CD8-positive, alpha-beta memory T cell (primary cell): ENCODE measurements at places on chromosomes 11 and 22. TPM values are rescaled to one million over a fixed set of nuclear protein-coding genes. Genes with fewer than 3 reads are reported as not detected.
A peak's percentile ranks its signal among the peaks of the same experiment; 100 is the strongest.

DNA sequence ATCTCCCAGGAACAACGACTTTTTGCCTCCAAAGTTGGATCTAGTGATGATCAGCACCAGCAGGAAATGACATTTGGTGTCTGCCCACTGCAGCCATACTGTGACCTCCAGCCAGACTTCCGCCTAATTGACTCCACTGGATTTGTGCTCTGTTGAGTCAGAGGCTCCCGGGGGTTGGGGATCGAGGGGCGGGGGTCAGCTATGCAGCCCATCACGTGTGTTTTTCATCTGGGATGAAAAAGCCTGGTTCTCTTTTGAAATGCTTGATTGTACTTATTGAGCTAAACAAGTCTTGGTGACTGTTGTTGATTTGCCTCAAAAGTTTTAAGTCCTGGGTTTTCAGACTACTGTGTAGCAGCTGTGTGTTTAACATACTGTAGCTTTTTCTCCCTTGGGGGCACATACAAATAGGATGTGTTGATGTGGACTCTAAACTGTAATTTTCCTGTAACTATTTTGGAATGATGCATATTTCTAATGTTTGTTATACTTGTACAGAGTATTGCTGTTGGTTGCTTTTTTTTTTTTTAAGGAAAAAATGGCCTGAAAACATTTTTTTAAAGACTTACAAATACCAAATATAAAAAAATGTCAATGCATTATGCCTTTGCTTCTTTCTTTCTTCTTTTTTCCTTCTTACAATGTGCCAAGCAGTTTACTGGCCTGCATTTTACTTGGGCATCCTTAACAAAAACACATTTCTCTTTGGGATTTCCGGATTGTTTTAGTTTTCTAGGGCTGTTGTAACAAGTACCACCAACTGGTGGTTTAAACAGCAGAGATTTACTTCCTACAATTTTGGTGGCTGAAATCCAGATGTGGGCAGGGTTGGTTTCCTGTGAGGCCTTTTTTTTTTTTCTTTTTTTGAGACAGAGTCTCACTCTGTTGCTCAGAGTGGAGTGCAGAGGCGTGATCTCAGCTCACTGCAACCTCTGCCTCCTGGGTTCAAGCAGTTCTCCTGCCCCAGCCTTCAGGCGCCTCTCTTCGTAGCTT, 46.1 kb upstream of the OR4B1 start:
- no peak for DNase-seq

- DNase-seq, result no peak
Measured at GRCh38 chr11:120288021-120288420, 37.1 kb upstream of the TLCD5 start.

DNA sequence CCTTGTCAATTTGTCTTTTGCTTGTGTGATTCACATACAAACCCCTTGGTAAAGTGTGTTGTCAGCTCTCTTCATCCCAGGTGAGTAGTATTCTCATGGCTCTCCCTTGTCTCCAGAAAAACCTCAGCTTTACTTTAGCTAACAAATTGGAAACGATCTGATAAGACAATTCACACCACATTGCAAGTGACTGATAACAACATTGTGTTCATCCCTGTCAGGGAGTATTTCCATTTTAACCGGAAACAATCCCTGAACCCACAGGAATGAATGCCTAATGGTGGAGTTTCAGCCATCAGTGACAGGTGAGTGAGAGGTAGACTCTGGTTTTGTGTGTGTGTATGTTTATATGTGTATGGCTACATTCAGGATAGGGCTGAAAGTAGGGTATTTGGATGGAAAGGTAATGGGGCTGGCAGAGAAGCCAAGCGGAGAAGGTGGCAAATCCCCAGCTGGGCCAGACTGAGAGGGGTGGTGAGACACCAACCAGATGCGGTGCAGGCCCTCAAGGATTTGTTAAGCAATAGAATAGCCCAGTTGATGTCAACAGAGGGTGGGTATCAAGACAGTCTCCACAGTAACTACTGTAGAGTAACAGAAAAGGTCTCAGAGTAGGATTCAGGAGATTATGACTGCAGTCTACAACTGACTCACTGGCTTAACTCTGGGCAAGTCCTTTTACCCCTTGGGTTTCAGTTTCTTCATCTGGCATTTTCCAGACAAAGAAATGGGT, 7.6 kb downstream of the LRRC51 start:
- no peak for DNase-seq

DNA sequence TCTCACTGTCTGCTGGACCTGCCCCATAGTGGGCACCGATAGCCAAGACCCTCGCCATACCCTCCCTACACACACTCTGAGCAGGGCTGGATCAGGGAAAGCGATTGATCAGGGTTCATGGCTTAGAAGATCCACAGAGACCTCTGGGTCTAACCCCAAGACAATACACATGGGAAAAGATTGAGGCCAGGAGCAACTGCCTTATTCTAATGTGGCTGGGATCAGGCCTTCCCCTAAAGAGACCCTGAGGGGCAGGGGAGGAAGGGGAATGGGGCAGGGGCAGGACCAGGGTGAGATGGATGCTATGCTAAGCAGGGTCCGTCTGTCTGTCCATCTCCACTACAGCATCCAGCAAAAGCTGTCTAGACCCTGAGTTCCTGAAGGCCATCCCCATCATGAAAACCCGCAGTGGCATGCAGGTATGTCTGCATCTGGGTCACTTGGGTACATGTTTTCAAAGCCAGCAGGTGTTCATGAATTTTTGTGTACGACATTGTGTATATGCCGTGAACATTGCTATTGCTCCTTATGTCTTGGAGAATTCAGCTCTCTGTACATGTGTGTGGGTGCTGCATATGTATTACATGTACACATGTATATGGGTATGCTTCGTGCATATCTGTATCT, 15.3 kb upstream of the RELT start:
- DNase-seq, result no peak

DNA sequence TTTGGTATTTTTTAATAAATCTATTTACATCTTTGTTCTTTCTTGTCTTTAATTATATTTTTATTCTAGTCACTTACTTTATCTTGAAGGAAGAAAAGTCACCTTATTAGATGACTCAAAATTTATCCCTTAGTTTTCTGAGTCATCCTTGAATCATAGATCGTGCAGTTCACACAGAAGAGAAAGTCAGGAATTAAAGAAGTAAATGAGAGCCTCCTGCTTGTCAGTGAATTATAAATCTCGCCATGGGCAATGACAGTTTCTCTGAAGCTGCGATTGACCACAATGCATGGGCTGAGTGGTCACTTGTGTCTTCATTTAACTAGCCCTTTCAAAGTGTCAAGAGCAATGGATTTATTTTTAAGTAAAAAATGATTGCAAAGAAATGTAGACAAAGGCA, 91.2 kb downstream of the LUZP2 start:
- no peak for DNase-seq

DNA sequence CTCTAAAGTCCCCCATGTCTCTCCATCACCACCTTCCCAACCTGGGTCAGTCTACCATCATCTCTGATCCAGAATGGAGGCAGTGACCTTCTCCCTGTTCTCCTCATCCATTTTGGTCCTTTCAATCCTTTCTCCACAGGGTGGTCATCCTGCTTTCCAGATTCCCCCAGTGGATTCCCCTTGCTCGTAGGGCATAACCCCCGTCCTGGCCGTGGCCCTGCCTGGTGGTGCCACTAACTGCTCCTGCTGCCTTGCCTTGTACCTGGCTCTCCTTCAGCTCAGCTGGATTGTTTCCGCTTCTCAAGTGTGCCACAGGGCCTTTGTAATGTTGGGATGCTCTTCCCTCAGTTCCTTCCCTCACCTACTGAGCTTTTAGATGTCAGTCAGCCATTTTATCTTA, 81.6 kb downstream of the MYO7A start:
- no peak for DNase-seq

- DNase-seq, result no peak
Measured at GRCh38 chr11:31818874-31819331, 7.8 kb upstream of the PAX6 start.

GRCh38 chr11:88064097-88064705, 111.0 kb downstream of the RAB38 start:
- DNase-seq, result no peak

DNA sequence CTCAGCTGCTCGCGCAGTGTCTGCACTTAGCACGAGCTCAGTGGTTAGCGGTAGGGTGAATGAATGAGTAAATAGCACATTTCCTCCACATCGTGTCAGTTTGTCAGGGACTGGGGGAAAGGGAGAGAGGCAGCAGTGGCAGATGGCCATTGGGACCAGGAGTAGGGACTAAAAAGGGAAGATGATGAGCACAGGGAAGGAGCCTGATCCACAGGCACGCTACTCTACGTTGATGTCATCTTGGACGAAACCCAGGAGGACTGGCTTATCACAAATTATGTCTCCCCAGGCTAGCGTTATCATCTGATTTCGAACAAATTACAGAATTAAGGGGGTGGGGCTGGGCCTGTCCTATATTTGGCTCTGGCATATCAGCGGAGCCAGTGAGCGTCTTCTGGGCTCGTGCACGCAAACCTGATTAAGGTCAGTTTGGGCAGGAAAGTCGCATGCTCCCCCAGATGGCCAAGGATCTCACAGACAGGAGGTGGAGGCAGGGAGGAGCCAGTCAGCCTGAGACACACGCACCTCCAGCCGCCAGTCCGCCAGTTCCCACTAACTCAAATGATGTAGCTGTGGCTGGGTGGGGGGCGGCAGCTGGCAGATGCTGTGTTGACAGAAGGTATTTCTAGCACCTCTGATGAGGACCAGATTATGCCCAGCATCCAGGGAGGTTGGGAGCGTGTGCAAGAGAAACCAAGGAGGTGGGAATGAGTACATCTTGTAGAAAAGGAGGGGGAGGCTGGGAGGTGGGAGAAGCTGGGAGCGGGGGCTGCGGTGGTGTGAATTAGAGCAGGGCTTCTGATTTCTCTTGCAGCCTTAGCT, 97.4 kb upstream of the PRDM11 start:
- DNase-seq, result no peak

GRCh38 chr11:89381094-89381493, 110.1 kb downstream of the NOX4 start:
- no peak for DNase-seq

DNA sequence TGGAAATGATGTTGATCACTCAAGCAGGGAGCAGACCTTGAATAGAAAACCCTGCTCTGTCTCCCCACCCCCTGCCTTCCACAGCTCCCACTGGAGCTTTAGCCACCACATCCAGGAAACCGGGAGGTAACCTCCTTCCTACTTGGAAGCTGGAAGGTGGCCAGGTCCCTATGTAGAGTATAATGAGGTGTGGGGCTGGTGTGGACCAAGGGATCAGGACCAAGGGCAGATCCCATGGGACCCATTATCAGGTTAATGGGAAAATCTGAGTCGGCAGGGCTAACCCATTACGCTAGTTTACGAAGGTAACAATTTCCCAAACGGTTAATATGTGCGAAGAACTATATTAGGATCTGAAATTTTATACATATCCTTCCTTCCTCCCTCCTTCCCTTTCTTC, 321.9 kb downstream of the MIAT start:
- DNase-seq, result no peak

DNA sequence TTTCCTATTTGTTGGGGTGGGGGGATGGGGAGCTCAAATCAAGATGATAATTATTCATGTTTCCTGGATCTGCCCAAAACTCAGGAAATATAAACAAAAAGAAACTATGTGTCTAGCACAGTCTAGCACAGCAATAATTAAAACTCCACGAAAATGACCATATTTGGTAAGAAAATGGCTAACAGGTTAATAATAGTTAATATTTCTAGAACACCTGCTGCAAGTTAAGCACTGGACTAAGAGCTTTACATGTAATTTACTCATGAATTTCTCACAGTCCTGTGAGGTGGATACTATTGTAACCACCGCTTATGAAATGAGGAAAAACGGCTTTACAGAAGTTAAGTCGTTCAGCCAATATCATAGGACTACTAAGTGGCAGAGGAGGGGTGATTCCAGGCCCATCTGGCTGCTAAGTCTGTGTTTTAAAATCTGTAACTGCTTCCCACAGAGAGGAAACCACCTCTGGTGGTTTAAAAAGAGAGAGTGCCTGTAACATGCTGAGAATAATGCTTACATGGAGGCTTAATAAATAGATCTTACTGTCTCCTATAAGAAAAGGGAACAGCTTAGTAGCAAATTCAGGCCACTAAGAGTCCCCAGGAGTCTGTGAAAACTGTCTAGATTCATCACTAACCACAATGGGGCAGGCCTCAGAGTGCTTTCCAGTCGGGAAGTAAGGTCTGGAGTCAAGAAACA, 11.0 kb upstream of the AMOTL1 start:
- no peak for DNase-seq

- no peak for DNase-seq
Measured at GRCh38 chr11:109018639-109019038, 353.8 kb downstream of the DDX10 start.

- DNase-seq, result no peak
Measured at GRCh38 chr22:20584872-20585638, 77.6 kb downstream of the MED15 start.

DNA sequence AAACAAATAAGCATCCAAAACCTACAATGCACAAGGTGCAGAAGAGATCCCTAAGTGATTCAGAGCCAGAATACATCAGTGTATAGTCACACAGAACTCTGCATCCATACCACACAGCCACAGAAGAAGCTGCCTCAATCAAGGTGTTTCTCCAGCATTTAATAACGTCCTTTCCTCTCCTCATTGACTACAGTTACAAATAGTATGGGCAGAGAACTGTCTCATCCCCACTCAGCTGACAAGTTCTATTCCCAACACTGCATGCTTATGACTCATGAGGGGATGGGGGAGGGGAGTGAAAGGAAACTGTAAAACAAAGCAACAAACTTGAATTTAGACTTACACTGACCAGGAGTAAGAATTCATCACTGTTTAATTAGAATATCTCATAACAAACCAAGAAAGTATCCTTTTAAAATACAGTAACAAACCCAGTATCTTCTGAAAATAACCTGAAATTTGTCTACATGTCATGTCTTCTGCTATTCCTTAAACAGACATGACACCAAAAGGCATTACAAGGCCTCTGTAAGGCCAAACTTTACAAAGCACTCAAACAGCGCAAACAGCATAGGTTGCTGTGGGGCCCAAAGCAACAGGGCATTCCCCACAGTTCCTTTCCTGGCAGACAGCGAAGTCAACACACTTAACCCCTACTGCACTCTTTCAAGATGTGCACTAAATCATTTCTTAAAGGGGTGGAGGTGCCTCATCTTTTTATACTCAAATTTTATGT, 29.3 kb downstream of the CELF1 start:
- DNase-seq, result peak; percentile 17

- DNase-seq, result no peak
Measured at GRCh38 chr11:38460896-38461295, 1862.9 kb upstream of the RAG2 start.

The CDC42BPG gene
- 2.3 TPM for total RNA-seq

The POLR2F gene
- total RNA-seq, result 148 TPM
